ENCODE measurements at places on chromosomes 5 and 9.

DNA sequence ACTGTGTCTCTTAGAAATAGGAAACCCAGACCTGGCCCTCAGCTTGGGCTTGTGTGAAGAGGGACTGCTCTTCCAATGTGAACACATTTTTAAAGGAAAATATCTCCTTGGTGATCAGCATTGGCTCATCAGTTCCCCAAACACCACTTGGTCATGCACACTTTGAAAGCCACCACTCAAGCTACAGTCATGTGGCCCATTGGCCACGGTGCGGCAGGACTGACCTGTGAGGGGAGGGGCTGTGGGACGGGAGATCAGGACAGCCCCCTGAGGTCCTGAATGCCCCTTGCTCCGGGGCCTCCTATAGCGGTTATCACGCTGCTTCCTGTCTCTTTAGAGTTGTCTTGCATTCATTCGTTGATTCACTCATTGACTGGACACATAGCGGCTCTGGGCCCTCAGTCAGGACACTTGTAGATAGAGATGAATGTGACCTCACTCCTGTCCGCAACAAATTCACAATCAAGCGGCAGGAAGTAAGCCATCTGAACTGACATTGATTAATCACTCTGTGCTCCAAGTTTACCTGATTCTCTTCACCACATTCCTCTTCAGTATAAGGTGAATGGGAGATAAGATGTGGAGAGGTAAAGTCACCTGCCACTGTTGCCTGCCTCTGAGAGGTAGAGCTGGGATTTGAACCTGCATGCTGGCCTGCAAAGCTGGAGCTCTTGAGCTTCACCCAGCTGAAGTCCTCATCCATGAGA, 73.1 kb downstream of the COL15A1 start:
- DNase-seq = no peak

- peak; percentile 54 for DNase-seq
Observed at GRCh38 chr5:79069488-79070349, at the start of the genes BHMT2 and DMGDH. Gene BHMT2 (plus strand): TSS chr5:79069767. CDS start chr5:79069783, 16 bp downstream. Gene DMGDH (minus strand): TSS chr5:79069674. CDS start chr5:79069620, 54 bp downstream.

DNA sequence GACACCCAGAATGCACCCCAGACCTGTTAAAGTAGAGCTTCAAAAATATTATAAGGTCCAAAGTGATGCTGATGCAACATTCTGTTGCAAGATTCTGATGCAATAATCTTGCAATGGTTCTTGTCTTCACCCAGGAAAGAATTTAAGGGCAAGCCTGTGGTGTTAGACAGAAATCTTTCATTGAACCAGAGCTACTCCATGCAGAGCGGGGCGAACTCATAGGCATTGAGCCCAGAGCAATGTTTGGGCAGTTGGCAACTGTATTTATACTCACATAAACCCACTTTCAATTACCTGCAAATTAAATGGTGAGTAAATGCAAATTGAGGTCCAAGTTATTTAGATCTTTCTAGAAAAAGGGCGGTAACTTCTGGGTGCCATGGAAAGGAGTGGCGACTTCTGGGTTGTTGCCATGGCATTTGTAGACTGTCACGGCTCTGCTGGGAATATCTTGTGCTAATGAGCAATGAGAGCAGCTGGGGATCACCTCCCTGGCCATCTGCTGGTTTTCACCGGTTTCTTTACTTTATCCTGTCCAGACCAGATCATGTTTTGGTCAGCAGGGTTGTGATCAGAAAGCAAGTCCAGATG, 163.4 kb downstream of the ICE1 start:
- no peak for DNase-seq

DNA sequence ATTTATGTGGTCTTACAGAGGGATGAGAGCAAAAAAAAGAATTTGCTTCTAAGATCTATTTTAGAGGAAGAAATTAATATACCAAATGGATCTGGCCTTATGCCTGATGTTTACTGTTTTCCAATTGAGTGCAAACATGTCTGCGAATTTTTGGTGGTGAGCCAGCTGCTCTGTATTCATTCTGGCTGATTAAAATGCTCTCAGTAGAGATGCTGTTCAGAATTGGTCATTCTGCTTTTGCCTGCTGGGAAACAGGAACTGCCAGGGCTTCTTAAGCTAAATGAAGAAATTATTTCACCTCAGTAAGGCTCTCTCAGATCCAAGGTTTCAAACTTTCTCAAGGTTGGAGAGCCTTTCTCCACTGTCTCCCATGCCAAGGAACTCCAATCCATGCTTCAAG, 132.0 kb upstream of the SV2C start:
- no peak for DNase-seq

DNA sequence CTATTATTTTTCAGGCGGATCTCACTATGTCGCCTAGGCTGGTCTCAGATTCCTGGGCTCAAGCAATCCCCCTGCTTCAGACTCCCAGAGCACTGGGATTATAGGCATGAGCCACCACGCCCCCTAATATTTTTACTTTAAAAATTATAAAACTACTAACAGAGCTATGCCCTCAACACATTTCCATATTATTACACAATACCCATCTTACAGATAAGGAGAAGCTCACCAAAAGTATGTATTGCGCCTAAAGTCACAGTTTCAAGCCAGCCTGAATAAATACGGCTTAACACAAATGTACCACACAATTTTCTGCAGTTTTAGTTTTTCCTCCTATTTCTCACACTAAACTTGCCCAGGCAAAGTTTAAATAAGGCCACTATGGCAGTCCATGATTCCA, 9.9 kb upstream of the HAVCR1 start:
- DNase-seq = no peak

DNA sequence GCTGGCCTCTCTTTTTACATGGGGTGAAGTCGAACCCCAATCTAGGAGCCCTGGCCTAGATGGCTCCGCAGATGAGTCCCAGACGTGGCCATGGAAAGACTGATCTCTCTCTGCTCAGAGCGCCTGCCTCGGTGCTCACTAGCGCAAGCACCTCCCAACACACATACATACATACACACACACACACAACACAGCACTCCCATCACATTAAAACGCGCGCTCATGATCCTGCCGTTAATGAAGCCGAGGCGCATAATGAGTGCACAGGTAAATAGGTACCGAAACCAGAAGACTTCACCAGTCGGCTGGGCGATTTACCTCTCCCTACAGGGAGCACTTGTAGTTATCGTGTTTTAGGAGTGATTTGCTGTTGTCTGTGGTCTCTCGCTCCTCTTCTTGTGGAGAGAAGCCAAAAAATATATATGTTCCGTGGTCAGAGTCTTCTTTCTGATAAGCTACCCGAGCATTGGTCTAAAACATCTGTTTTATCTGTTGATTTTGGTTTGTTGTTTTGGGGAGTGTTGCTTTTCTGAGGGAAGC, 207.7 kb downstream of the MEF2C start:
- DNase-seq = no peak

- no peak for DNase-seq
Observed at GRCh38 chr5:1035421-1036405, 27.1 kb downstream of the NKD2 start.

DNA sequence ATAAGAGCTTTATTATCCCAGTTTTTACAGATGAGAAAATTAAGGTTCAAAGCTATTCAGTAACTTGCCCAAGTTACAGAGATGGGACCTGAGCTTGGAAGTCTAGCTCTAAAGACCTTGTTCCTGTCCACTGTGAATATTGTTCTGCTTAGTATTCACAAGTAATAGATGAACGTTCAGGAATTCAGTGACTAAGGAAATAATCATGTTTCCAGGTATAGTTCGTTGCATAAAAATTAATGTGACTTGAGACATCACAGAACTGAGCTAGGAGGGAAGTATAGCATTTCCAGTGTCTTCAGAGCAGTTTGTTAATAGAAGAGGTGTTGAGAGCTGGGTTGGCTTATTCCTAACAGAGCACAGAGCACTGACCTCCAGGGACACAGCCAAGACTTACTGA, 136.1 kb downstream of the FGF1 start:
- no peak for DNase-seq

DNA sequence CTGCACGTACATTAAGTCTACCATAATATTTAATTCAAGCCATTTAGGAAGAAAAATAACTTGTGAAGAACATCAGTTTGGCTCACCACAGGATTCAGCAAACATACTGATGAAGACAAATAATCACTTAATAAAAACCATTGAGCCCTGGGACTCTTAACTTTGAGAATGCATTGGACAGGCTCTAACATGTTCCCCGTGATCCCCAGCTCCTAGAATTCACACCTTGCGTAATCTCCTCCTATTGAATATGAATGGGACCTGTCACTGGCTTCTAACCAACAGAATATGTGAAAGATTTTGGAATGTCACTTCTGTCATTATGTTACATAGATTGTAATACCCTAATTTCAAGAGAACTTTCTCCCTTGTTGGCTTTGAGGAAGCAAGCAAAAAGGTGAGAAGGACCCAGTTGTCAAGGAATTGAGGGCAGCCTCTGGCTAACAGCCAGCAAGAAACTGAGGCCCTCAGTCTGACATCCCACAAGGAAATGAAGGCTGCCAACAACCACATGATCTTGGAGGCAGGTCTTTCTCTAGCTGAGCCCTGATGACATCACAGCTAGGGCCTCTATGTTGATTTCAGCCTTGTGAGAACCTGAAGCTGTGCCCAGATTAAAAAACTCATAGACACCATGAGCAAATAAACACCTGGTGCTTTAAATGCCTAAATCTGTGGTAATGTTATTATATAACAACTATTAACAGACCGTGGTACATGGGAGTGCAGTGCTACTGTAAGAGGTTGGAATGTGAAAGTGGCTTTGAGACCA, 433.2 kb downstream of the SEMA5A start:
- DNase-seq = no peak

DNA sequence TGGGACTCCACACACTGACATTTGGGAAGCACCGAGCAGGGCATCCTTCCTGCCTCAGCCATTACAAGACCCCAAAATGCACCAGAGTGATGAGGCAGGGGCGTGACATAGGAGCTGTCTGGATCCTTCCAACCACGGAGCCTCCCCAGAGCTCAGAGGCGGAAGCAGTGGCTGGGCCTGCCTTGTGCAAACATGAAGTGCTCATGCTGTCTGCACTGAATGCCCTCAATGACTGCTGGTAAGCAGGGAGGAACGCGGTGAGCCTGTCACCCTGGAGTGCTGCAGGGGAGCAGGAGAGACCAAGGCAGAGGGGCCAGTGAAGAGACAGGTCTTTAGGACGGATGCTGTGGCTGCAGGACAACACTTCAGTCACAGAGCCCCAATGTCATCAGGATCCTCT, 60.2 kb upstream of the HRH2 start:
- no peak for DNase-seq

- peak; percentile 10 for DNase-seq
Observed at GRCh38 chr5:106454651-106455415, 1215.9 kb downstream of the EFNA5 start.

DNA sequence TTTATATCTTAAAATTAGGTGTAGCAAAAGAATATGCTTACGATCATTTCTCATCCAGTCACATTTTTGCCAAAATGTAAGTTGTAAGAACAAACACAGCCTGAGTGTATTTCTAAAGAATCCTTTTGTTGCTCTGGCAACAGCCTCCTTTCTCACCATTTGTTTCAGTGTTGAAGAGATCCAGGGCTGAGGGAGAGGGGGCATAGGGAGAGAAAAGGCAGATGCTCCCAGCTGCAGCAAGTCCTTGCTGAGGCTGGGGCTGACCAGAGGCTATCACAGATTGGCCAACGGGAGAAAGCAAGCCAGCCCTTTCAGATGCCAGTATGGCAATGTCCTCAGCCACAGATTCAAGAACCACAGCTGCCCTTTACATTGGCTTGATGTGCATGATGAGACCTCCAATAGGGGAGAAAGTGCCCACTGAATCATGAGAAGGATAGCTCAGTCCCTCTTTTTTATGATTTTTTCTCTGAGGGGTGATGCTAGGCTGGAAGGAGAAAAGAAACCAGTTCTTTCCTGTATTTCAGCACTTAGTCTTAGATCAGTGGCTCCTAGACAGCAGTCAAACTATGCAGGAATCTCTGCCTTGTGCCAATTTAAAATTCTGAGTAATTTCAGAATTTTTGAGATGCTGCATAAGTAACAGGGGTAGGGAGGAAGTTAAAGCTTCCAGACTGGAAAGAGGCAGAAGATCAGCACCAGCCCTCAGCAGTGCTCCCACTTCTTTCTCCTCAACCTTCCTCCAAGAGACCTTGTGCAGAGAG, 142.1 kb downstream of the LHFPL2 start:
- no peak for DNase-seq

DNA sequence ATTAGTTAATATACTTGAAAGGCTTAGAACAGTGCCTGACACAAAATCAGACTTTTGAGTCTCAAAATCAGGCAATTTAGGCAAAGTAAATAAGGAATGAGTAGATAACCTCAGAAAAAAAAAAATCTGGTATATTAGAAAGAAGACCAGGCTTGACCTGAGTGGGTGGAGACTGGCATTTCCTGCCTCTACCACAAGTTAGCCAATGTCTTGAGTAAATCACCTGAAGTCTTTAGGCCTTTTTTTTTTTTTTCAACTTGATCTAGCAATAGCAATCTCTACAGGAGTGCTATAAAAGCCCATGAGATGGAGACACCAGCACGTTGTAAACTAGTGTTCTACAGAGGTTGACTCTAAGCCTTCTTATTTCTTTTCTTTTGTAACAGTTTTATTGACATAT, 104.2 kb upstream of the RASEF start:
- DNase-seq = no peak

GRCh38 chr9:34253460-34253837, 74.6 kb downstream of the UBAP1 start:
- peak; percentile 78 for DNase-seq

- no peak for DNase-seq
Observed at GRCh38 chr5:110058175-110058574, 368.4 kb downstream of the MAN2A1 start.

DNA sequence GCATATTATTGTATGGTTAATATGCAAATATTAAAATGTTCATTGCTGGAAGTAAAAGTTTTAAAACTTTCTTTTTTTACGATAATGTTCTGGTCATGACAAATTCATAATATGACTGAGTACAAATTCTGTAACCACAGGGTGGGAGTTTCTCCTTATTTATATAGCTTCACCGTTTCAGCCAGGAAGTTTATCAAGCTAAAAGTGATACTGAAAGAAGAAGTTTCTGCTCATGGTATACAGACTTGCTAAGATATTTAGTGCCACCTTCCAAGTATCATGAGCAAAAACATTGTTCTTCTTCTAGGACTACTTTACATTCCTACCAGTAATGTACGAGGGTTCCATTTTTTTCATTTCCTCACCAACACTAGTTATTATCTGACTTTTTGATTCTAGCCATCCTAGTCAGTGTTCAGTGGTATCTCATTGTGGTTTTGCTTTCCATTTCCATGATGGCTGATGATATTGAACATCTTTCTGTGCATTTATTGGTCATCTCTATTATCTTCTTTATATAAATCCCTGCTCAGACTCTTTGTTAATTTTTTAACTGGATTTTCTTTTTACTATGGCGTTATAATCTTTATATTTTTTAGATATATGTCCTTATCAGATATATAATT, 94.2 kb upstream of the PRRC1 start:
- DNase-seq = no peak

GRCh38 chr9:21994556-21995005, at the start of gene CDKN2B-AS1:
Gene CDKN2B-AS1 (plus strand): TSS chr9:21994791.
- DNase-seq = peak; percentile 72
